HT1080 (cell line): ENCODE measurements at places on chromosomes 11 and 22.
A peak's percentile ranks its signal among the peaks of the same experiment; 100 is the strongest.

- DNase-seq, result no peak
Measured at GRCh38 chr11:41308286-41308685, 151.2 kb downstream of the LRRC4C start.

DNA sequence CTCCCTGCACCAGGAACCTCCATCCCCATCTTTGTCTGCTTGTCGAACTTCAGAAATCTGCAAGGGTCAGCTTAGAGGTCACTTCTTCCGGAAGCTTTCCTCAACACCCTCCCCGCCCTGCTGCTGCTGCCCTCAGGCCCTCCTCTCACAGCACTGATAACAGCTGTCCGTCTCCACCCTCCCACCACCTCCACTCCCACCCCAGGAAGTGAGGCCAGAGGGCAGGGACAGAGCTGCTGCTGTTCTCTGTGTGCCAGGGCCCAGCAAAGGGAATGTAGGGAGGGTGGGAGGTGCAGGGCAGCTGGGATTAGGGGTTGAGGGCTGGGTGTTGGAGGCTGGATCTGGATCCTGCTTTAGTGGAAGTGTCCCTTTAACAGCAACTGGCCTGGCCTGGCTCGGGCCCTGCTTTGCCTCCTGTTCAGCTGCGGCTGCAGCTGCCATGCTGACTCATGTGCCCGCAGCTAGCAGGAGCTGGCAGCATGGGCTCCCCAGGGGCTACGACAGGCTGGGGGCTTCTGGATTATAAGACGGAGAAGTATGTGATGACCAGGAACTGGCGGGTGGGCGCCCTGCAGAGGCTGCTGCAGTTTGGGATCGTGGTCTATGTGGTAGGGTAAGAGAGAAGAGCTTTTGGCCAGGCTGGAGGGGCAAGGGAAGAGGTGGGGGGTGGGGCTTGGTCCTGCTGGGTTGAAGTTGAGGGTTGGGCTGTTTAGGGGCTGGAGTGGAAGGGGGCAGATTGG lies at the start of gene P2RX6:
TSS of gene P2RX6 (plus strand) at position 440 of the 740 bp plus-strand sequence. CDS start at position 450, 10 bp downstream.
- peak; percentile 63 for DNase-seq

GRCh38 chr22:42863349-42863961 lies 6.4 kb upstream of the ARFGAP3 start:
- DNase-seq, result peak; percentile 97

- DNase-seq, result no peak
Measured at GRCh38 chr11:111699579-111700156, 66.5 kb downstream of the PPP2R1B start.

- no peak for DNase-seq
Measured at GRCh38 chr11:60459345-60459744, 3.7 kb downstream of the MS4A1 start.

GRCh38 chr22:17836992-17837742 lies 62.9 kb upstream of the BID start:
- no peak for DNase-seq

DNA sequence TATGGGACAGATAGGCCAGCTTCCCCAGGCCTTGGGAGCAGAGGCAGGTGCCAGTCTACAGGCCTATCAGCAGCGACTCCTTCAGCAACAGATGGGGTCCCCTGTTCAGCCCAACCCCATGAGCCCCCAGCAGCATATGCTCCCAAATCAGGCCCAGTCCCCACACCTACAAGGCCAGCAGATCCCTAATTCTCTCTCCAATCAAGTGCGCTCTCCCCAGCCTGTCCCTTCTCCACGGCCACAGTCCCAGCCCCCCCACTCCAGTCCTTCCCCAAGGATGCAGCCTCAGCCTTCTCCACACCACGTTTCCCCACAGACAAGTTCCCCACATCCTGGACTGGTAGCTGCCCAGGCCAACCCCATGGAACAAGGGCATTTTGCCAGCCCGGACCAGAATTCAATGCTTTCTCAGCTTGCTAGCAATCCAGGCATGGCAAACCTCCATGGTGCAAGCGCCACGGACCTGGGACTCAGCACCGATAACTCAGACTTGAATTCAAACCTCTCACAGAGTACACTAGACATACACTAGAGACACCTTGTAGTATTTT lies 26.6 kb upstream of the L3MBTL2 start:
- DNase-seq, result no peak

DNA sequence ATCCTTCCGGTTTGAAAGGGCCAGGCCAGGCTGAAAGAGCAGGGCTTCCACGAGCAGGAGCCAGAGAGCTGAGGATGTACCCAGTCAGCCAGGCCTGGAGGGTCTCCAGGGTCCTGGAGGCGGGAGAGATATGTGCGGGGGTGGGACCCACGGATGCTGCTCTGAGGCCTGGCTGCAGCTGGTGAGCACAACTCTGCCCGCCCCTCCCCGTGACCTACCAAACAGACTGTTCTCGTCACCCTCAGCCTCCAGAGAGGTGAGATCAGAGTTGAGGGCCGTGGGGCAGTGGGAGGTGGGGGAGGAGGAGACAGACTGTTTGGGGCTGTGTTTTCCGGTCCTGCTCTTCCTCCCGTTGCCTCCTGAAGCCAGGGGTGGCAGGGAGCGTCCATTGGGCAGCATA lies 42.2 kb downstream of the TRIOBP start:
- no peak for DNase-seq

- peak; percentile 84 for DNase-seq
Measured at GRCh38 chr11:112255067-112255720, 5.5 kb downstream of the PLET1 start.

- no peak for DNase-seq
Measured at GRCh38 chr11:8325591-8326304, 62.1 kb upstream of the LMO1 start.

DNA sequence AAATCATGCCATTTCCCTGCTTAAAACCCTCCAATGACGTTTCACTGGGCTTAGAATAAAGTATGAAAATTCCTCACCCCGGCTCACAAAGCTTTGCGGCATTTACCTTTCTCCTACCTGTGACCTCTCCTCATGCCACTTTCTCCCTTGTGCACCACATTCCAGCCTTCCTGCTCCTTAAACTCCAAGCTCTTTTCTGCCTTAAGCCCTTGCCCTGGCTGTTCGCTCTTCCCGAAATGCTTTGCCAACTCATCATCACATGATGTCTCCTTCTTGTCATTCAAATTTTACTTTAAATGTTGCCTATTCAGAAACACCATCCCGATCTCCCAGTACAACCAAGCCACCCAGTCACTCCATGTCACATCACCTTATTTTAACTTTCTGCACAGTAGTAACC lies 2.0 kb downstream of the PLEKHA7 start:
- DNase-seq, result no peak

GRCh38 chr11:2526808-2527381 lies 82.1 kb downstream of the KCNQ1 start:
- no peak for DNase-seq

GRCh38 chr11:79393362-79394043 lies 47.3 kb downstream of the TENM4 start:
- no peak for DNase-seq

GRCh38 chr11:103773059-103773458 lies 263.4 kb upstream of the DDI1 start:
- no peak for DNase-seq

GRCh38 chr11:69108030-69108429 lies 47.7 kb upstream of the SMIM38 start:
- no peak for DNase-seq

- no peak for DNase-seq
Measured at GRCh38 chr11:45368697-45369096, 82.6 kb upstream of the SYT13 start.

- DNase-seq, result no peak
Measured at GRCh38 chr11:113715273-113715672, 9.2 kb upstream of the TMPRSS5 start.

- no peak for DNase-seq
Measured at GRCh38 chr11:116901211-116901610, 63.8 kb upstream of the APOA1 start.

DNA sequence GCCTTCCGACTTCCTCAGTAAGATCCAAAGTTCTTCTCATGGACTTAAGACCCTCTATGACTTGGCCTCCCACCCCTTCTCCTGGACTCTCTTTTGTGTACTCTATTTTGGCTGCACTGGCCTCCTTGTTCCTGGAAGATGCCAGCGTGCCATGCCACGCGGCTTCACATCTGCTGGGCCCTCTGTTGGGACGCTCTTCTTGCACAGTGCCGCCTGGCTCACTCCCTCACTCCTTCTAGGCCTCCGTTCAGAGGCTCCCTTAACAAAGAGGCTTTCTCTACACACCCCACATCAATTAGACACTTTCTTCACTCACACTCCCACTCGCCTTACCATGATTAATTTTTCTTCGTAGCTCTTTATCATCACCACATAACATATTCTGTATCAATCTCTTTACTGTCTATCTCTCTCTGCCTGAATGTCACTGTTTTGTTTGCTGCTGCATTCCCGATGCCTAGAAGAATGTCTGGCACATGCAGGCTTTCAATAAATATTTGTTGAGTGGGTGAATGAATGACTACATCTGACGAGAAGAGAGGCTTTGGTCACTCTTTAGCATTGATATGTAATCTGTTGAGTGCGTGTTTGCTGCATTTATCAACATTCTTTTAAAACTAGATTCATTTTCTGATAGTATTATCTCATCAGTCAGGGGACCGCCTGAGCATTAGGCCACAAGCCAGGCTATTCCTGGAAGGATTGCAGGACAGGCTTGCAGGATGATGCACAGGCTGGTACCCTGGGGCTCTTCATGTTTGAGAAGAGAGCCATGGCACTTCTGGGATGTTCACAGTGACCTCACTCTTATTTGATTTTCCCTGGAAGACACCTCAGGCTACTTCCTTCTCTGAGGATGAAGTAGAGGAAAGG lies 60.6 kb upstream of the AMPD3 start:
- no peak for DNase-seq

- peak; percentile 90 for DNase-seq
Measured at GRCh38 chr22:36417281-36417686, 29.5 kb upstream of the MYH9 start.

DNA sequence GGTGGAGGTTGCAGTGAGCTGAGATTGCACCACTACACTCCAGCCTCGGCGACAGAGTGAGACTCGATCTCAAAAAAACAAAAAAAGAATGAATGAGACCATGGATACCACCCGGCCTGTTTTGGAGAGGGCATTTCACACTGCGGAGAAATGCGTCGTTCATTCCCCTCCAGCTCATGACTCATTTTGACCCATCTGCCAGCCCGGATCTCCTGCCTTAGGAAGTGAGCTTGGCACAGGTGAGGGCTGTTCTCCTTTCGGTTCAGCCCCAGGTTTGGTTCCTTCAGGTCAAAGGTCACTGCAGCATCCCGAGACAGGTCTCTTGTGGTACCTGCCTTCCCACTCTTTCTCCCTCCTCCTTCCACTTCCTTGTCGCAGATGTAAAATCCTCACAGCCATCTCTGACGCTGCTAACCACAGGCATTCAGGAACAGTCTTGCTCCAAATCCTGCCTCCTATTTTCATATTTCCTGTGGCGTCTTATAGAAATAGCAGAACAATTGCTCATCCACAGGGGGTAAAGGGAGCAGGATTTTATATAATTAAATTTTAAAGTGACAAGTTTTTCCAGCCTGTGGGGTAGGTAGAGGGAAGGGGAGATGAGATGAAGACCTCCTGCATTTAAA lies 517.9 kb downstream of the NTM start:
- DNase-seq, result peak; percentile 94

GRCh38 chr11:28228196-28228895 lies 120.2 kb downstream of the METTL15 start:
- peak; percentile 4 for DNase-seq

- DNase-seq, result no peak
Measured at GRCh38 chr22:48700566-48701295, 1126.9 kb downstream of the BRD1 start.

DNA sequence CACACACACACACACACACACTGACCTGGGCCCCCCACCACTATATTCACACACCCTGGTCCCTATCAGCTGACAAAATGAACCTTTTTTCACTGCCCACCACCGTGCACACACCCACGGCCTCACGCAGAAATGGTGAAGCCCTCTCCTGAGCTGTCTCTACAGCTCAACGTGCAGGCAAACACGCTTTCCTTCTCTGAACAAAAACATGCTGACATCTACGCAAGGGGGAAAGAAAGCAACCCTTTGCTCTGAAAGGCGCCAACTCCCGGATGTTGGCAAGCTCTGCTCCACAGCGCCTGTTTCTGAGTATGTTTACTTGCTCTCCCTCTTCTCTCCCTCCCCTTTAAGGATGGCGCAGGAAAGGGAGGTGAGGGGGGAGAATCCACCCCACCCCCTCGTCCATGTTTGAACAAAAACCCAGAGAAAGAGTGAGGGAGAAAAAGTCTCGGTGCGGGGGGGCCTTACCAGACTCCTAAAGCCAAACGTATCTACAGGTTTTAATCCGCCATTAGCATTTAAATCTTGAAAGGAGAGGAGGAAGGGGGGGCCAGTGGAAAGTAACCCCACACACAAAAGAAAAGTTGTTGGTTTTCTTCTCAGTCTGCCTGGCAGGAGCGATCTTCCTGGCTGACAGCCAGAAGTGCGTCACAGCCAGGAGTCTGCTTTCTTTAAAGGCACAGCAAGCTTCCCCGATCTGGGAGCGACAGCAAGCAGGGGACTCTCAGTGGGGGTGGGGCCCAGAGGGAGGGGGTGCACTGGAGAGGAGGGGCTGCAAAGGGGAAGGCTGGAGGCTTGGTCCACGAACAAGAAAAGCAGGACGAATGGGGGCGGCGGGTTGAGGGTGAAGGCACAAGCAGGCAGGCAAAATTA lies 39.6 kb downstream of the NUMA1 start:
- DNase-seq, result peak; percentile 90

DNA sequence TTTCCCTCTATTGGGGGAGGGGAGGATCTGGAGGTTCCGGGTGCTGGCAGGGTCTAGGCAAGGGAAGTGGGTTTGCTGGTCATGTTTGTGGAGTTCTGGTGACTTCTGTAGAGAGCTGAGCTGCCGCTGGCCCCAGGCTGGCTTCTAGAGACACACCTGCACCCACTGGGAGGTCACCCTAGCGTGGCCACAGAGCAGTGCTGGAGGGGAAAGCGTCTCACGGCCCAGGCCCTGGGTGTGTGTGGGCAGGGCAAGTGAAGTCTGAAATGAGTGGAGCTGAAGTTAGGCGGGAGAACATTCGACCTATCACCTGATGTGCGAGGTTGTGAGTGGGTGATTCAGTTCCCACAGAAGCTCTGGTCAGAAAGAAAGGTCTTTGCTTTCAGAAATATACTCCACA lies 27.9 kb downstream of the SMIM38 start:
- no peak for DNase-seq

DNA sequence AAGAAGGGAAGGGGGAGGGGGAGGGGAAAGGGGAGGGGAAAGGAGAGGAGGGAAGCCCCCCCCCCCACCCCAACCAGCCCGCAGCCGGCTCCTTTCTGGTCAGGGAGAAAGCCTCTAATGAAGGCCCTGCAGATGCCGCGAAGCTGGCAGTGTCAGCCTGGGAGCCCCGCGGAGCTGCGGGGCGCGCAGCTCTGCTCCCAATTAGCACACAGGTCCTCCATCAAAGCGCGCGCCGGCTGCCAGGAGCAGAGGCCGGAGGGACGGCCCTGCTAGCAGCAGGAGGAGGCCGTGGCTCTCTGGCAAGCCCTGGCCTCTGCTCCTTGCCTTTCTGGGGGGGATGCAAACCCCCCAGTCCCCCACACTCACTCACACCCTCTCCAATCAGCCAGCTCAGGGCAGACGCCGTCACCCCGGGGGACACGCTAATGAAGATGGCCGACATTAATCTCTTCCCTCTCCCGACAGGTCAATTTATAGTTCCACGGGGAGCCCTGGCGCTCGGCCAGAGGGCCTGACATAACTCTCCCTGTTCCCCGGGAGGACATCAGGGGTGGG lies 70.5 kb upstream of the TCF20 start:
- no peak for DNase-seq

- peak; percentile 4 for DNase-seq
Measured at GRCh38 chr11:22130462-22131053, 62.3 kb upstream of the ANO5 start.
